ENCODE measurements at places on chromosomes 1 and 21. TPM values are rescaled to one million over a fixed set of nuclear protein-coding genes. Genes with fewer than 3 reads are reported as not detected.
A peak's percentile ranks its signal among the peaks of the same experiment; 100 is the strongest.

Gene SYCP1
- polyA plus RNA-seq = not detected

Gene AXDND1
- 28.0 TPM for polyA plus RNA-seq

Gene SUMO3
- polyA plus RNA-seq = 78.6 TPM

DNA sequence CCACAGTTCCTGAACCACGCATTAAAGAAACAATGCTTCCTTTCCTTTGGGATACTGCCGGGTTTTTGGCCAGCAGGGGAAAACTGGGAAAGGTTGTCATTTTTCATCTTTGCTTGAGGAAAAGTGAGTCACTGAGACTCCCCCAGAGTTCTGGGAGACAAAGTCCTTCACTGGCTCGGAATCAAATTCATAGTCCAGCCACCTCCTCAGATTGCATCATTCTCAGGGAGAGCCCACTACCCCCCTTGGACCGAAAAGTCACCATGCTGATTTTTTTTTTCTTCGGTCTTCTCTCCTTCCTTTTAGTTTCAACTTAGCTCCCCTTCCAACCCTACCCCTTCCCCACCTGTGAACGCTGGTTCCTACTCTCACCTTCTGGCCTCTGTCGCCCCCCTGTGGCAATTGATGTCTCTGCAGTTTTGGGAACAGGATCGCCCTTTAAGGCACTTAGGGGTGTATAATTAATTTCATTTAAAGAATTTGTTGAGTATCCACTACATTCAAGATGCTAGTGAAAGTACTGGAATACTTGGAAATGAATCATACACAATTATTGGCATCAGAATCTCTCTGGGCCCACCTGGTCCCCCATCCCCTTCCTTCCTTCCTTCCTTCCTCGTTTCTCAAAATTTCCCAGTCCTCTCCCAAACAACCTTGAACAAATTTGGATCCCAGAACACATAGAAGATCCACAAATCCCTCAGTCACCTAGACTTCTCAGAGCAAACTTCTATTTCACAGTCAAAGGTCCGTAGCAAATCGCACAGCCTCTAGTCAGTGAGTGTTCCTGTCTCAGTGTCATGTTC lies 6.9 kb downstream of the ACKR1 start:
- peak; percentile 33 for DNase-seq

DNA sequence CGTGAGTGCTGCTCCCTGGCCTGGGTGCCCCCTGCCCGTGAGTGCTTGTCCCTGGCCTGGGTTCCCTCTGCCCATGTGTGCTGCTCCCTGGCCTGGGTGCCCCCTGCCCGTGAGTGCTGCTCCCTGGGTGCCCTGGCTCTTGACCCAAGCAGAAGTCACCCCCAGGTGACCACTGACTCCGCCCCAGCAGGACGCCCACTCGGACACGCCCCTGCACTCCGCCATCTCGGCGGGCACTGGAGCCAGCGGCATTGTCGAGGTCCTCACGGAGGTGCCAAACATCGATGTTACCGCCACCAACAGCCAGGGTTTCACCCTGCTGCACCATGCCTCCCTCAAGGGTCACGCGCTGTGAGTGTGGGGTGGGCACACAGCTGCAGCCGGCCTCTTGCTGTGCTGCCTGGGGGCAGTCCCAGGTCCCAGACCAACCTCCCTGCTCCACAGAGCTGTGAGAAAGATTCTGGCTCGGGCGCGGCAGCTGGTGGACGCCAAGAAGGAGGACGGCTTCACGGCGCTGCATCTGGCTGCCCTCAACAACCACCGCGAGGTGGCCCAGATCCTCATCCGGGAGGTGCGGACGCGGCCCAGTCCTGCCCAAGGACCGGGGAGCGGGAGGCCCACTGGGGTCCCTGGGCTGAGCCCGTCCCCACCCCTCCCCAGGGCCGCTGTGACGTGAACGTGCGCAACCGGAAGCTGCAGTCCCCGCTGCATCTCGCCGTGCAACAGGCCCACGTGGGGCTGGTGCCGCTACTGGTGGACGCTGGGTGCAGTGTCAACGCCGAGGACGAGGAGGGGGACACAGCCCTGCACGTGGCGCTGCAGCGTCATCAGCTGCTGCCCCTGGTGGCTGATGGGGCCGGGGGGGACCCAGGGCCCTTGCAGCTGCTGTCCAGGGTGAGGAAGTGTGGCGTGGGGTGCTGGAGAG lies 3.9 kb upstream of the MMP23B start:
- no peak for DNase-seq

- DNase-seq = no peak
Measured at GRCh38 chr1:172603816-172604215, 55.1 kb upstream of the FASLG start.

- DNase-seq = peak; percentile 83
Measured at GRCh38 chr21:38668541-38668940, 137.2 kb upstream of the ETS2 start.

- no peak for DNase-seq
Measured at GRCh38 chr1:22920026-22920733, 52.5 kb downstream of the LACTBL1 start.

- no peak for DNase-seq
Measured at GRCh38 chr21:45617021-45617921, 26.3 kb upstream of the PCBP3 start.

GRCh38 chr21:25188677-25189079 lies 418.6 kb downstream of the MRPL39 start:
- DNase-seq = no peak

GRCh38 chr1:5734996-5735395 lies 257.2 kb downstream of the NPHP4 start:
- DNase-seq = no peak

DNA sequence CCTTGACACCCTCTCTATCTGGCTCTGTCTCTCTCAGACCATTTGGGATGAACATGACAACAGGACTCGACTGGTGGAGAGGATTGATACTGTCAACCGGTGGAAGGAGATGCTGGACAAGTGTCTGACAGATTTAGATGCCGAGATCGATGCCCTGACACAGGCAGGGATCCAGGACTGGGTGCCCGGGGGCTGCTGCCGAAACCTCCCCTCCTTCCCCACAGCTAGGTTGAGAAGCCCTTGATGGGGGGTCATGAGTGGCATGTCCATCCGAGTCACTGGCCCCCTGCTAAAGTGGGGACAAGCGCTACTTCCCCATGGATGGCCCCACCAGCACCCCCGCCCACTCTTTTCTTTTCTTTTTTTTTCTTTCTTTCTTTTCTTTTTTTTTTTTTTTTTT lies 1.2 kb downstream of the TEKT2 start:
- no peak for DNase-seq

GRCh38 chr1:50703240-50703639 lies 256.8 kb downstream of the FAF1 start:
- no peak for DNase-seq

GRCh38 chr1:6105763-6106162 lies 60.1 kb downstream of the KCNAB2 start:
- DNase-seq = no peak

- no peak for DNase-seq
Measured at GRCh38 chr1:94878329-94878728, 48.6 kb downstream of the CNN3 start.

DNA sequence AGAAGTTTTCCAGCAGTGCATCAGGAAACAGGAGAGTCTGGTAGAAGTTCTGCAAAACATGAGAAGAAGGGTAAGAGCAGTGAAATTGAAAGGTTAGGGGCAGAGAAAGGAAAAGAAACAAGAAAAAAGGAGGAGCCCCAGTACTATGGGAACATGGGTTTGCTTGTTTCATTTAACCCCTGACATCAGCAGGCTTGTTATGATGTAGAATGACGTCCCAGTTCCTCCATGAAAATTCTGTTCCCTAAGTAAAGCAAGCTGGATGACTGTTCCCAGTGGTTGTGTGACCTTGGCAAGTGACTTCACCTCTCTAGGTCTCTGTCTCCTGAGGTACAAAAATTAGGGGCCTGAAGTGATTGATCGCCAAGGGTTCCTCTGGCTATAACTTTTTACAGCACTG lies 268.7 kb upstream of the SGIP1 start:
- DNase-seq = no peak
